Neuronal stem cell (in vitro differentiated cells): ENCODE measurements at places on chromosomes 7 and 10.

GRCh38 chr10:70221030-70221429 lies 12.2 kb downstream of the PPA1 start:
- no peak for DNase-seq

DNA sequence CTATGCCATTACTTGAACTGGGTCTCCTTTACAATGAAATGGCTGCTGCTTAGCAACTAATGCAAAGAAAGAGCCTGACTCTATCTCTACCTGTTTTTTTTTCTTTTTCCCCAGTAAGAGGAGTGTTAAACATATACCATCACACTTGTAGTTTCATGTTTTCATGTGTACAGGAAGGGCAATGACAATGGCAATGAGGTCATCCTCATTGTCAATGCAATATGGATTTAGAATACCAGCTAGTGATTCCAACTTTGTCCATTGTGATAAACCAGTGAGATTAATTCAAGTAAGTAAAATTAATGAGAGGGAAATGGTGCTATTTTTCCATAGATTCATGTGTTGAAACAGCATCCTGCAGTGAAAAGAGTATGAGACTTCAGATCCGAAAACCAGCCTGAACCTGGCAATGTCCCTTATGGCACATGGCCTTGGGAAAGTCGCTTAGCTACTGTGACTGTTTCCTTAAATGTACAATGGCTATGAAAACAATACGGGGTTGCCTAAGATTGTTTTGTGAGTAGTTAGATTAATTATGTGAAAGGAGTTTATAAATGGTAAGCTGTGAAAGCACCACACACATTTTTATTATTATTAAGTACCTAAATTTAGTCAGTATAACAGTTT lies 11.2 kb downstream of the DGKI start:
- DNase-seq, result no peak

GRCh38 chr10:33793793-33794192 lies 459.3 kb upstream of the NRP1 start:
- DNase-seq, result no peak

DNA sequence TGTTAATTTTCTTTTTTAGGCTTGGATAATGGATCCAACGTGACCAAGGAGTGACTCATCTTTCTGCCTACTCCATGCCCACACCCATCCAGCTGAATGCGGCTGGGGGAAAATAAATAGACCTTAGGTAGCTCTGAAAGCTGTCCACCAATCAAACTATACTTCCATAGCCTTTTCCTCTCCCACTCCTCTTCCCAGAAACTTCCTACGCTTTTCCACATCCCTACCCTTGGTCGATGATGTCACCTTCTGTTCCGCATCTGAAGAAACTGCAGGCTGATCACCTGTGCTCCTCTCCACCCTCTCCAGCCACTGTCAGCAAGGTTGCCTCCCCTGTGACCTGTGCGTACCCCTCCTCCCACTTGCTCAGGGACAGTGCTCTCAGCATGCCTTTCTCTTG lies 359.8 kb upstream of the KLF6 start:
- no peak for DNase-seq

GRCh38 chr10:74910976-74911350 lies 84.6 kb downstream of the KAT6B start:
- no peak for DNase-seq

- no peak for DNase-seq
Measured at GRCh38 chr10:13396369-13396768, 48.3 kb upstream of the SEPHS1 start.

DNA sequence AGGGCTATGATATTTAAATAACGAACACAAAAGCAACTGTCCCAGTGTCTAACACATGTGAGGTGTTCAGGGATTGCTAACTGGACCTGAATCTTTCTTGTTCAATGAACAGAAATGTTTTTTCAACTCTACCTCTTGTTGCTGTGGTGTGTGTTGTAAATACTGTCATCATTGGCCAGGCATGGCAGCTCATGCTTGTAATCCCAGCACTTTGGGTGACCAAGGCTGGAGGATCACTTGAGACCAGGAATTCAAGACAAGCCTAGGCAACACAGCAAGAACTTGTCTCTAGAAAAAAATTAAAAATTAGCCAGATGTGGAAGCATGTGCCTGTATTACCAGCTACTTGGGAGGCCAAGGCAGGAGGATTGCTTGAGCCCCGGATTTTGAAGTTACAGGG lies 1250.9 kb downstream of the TYW1 start:
- DNase-seq, result no peak

- no peak for DNase-seq
Measured at GRCh38 chr7:106256144-106256543, 28.6 kb downstream of the NAMPT start.

GRCh38 chr7:32059289-32060011 lies 10.8 kb downstream of the PDE1C start:
- no peak for DNase-seq

GRCh38 chr7:43199371-43200160 lies 87.1 kb downstream of the HECW1 start:
- no peak for DNase-seq

GRCh38 chr7:134726581-134726980 lies 52.9 kb upstream of the CALD1 start:
- no peak for DNase-seq

GRCh38 chr10:22801785-22802184 lies 87.4 kb upstream of the PIP4K2A start:
- DNase-seq, result no peak

DNA sequence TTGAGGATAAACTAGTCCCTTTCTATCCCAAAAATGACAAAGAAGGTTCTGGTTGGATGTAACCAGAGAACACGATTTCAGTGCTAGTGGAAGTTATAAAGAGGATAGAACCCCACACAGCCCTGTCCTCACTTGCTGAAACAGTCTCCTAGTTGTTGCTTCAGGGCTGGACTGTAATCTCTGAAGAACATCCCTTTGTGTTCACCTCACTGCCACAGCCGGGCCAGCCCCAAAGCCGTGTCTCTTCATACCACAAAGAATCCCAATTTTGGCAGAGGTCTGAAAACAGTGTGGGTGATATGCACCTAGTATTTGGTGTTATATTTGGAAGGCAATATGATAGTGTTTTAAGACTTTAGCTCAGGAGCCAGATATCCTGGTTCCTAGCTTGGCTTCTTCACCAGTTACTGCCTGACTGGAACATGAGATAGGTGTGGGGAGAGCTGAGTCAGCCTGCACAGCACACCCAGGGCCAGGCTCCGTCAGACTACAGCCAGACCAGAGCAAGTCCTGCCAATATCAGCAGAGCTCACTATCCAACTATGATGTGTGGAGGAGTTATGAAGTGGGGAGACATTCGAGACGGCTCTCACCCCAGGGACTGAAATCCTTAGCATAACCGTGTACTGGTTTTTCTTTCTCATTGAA lies 21.2 kb downstream of the CYP3A4 start:
- DNase-seq, result no peak

DNA sequence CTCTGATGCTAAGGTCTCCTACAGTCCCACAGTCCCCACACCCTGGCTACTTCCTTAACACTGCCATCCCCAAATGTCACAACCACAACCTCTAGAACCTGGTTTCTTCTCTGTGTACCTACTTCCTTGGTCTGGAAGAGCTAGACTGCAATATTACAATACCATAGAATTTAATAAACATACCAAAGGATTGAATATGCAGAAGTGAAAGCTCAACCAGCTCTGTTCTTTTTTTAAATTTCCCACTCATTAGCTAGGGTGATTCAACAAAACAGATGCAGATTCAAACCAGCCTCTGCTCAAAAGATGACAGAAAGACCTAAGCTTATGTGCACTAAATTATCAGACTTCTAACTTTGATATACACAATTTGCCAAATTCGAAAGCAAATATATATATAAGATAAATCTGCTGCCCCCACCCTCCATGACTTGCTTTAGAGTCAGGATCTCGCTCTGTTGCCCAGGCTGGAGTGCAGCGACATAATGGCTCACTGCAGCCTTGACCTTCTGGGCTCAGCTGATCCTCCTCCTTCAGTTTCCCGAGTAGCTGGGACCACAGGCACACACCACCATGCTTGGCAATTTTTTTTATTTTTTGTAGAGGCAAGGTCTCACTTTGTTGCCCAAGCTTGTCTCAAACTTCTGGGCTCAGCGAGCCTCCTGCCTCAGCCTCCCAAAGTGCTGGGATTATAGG lies 212.6 kb downstream of the CHCHD3 start:
- no peak for DNase-seq

- DNase-seq, result no peak
Measured at GRCh38 chr10:59757966-59758365, 4.7 kb upstream of the MRLN start.

GRCh38 chr10:58335306-58336005 lies 650 bp downstream of the UBE2D1 start:
- no peak for DNase-seq

DNA sequence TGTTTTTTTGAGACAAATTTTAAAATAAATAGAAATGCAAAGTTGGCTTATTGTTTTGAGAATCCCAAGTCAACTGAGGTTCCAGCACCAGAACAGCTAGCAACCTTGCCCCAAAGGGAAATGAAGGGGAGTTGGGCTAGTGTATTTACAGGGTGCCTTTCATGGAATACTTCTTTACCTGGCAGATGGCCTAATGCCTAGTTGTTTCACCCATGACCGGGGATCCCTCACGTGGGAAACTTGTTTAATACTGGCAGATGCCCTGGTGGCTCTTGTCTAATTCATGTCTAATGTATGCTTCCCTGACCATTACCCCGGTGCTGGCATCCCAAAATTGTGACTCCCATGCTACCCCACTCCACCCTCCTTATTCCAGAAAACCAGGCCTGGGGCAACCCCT lies 861.1 kb upstream of the ZWINT start:
- no peak for DNase-seq

DNA sequence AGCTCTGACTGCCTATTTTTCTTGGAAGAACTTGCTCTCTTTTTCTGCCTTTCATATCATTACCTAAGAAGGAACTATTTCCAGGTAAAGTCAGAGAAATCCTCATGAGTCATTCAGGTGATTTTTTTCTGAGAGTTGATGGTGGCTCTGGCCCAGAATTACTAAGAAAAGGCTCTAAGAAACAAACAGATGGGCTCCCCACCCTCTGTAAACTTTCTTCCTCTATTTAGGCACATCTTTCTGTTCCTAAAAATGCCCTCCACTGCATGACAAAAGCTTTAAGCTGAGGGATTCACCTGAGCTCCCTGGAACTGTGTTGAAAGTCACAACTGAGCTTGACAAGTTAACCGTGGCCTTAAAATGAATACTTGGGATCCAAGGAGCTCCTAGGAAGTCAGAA lies 1.6 kb downstream of the OLAH start:
- DNase-seq, result no peak

DNA sequence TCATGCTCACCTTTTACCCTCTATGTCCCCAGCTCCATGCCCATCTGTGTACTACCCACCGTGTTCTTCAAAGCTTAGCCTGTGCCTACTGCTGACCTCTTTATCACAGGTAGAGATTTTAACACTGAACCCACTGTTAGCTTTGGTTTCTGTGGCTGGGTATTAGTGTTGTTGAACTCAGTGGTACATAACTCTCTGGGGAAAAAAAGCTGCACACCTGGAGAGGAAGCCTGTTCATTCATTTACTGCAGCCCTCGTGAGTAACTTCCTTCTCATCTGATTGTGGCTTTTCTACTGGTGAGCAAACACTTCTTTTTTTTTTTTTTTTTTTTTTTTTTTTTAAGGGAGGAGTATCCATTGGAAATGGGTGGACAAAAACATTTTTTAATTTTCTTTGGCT lies 326.3 kb downstream of the CCSER2 start:
- DNase-seq, result no peak

DNA sequence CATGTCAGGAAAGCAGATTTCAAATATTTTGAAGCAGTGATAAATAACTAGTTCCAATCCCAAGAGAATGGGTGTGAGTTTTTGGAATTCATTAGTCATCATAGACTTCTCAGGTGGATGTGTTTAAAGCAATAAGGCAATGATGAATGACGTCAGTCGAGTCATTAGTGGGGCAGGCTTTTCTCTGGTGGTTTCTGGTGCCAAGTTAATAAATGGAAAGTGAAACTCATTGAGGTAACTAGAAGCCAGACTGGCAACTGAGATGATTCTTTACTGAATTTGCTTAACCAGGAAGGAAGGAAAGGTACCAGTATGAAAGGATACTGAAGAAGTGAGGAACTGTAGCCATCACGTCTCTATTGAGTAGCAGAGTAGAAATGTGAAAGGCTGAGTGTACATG lies 311.0 kb downstream of the GPAM start:
- DNase-seq, result no peak

GRCh38 chr7:81293806-81294205 lies 375.0 kb upstream of the SEMA3C start:
- no peak for DNase-seq

DNA sequence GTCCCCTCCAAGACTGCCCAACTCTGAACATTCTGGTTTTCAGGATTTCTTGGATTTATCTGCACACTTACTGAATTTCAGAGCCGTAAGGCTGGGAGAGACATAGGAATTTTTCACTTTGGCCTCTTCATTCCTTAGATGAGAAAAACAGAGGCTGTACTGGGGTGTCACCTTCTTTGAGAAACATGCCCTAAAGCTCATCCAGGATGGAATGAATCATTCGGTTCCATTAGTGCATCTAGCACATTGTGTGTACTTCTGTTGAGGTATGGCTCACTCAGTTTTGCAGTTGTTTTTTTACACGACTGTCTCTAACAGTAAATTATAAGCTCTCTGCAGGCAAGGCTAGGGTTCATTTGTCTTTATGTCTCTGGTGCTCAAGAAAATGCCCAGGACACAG lies 383.4 kb downstream of the GATA3 start:
- DNase-seq, result no peak

DNA sequence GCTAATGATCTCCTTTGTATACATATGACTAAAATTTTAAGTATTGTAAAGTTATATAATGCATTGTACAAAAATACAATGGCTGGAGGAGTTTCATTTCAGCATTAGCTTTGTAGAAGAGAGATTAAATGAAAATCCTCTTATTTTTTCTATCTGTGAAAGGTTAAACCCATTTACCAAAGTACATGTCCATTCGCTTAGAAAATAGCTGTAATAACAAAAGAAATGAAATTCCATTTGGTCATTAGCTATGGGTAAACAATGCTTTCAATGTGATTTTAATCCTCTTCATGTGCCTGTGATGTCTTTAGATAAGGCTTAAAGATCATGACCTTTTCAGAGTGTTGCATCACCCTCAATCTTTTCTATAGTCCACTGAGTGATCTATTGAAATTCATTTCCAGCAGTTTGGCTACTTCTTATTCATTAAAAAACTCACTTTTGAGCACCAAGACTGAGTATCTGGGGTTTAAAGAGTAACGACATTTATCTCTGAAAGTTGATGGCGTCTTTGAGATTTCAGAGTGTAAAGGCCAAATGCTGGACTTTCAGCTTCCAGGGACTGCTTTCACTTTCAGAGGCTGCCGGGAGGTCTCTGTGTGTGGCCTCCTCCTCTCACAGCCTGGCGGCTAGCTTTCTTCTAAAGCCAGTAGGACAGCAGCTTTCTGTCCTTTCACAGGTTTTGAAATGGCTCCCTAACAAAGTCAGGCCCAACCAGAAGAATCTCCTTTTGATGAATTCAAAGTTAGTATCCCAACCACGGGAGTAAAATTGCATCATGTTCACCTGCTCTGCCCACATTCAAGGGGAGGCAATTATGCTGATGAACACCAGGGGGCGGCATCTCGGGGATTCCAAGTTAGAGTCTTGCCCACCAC lies 701.4 kb upstream of the COBL start:
- peak; percentile 63 for DNase-seq

- no peak for DNase-seq
Measured at GRCh38 chr7:135757719-135758411, 9.3 kb upstream of the FAM180A start.

- no peak for DNase-seq
Measured at GRCh38 chr10:30134171-30134945, 75.0 kb upstream of the JCAD start.
